ENCODE measurements at places on chromosomes 1 and 21.

GRCh38 chr1:17304151-17304825 lies 3.7 kb upstream of the PADI4 start:
- DNase-seq: peak; percentile 87

DNA sequence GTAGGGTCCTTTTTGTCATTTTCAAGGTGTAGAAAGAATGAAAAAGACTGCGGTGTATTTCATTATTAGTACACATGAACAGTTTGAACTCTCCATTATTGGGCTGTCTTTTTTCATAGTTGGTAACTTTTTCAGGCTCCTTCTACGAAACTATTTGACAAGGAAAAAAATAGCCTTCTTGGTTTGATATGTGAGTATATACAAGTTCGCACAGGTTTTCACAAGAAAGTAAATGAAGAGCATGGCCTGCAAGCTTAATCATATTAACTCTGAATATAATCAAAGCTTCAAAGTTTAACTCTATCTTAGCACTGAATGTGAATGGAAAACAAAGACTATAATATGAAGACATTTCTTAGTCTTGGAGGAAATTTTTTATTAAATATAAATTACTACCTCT lies 290.0 kb upstream of the ADGRL2 start:
- DNase-seq: no peak

- no peak for DNase-seq
These were observed 192.2 kb upstream of the C8B start for GRCh38 chr1:57157818-57158603.

GRCh38 chr1:204343802-204344201 lies 15.9 kb downstream of the PLEKHA6 start:
- DNase-seq: no peak

DNA sequence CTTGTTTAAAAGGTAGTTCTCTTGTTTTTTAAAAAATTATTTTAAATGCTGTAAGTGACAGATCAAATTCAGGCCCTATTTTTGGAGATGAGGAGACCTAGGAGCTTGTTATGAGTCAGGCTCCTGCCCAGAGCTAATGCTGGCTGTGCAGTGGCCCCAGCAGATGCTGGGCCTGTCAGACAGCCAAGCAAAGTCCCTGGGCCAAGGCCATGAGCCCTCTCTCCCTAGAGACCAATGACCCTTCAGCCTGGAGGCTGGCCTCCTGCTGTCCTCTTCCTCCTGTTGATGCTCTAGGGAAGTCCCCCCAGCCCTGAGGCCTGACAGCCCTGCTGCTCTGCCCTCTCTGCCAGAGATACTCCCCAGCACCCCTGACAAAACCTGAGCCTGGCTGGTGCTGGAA lies 128.1 kb upstream of the CTTNBP2NL start:
- no peak for DNase-seq

- no peak for DNase-seq
These were observed 98.8 kb downstream of the ZNF644 start for GRCh38 chr1:90922996-90923395.

- DNase-seq: no peak
These were observed 609.1 kb downstream of the KIF26B start for GRCh38 chr1:245763873-245764331.
